GM23248 (cell line): ENCODE measurements at places on chromosomes 5 and 9.

DNA sequence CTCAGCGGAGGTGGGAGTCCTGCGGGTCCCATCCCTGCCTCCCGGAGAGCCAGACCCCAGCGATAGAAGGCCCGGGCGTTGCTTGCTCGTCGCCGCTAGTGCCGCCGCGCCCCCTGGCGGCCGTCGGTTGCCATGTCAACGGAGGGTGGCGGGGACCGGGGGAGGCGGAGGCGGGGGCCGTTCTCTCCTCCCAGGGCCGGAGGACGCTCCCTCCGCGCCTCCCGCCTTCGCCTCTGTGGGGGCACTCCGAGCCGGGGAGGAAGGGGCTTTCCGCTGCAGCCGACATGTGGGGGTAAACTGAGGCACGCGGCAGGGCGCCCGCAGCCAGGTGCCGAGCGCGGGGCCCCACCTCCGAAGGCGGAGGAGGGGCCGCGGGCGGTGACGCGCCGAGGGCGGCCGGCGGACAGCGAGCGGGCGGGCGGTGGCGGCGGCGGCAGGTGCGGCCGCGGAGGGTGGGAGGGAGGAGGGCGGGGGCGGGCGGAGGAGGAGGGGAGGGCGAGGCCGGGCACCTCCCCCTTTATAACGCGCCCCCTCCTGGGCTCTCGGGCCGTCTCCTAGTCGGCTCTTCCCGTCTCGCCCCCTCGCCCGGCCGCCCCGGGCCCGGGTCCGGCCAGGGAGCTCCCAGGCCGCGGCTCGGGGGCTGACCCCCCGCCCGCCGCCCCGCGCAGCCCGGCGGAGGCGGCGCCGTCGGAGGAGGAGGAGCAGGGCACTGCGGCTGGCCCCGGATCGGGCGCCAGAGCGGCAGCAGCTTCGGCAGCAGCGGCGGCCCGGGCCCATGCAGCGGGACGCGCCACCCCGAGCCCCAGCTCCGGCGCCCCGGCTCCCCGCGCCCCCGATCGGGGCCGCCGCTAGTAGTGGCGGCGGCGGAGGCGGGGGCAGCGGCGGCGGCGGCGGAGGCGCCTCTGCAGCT is 556 bp upstream of the CDK9 start:
- peak; percentile 84 for DNase-seq

GRCh38 chr5:33479311-33479710 is 38.5 kb downstream of the TARS1 start:
- DNase-seq = no peak

DNA sequence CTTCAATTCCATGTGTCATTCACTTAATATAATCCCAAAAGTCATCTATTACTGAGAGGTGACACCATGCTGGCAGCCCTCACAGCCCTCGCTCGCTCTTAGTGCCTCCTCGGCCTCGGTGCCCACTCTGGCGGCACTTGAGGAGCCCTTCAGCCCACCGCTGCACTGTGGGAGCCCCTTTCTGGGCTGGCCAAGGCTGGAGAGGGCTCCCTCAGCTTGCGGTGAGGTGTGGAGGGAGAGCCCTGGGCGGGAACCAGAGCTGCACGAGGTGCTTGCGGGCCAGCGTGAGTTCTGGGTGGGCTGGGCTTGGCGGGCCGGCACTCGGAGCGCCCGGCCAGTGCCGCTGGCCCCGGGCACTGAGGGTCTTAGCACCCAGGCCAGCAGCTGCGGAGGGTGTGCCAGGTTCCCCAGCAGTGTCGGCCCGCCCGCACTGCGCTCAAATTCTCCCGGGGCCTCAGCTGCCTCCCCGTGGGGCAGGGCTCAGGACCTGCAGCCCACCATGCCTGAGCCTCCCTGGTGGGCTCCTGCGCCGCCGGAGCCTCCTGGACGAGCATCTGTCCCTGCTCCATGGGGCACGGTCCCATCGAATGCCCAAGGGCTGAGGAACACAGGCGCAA is 374.1 kb downstream of the ELAVL2 start:
- DNase-seq = no peak

GRCh38 chr5:67149951-67150523 is 46.6 kb downstream of the CD180 start:
- peak; percentile 55 for DNase-seq
